AG04450 (cell line): ENCODE measurements at places on chromosomes 4 and X.

DNA sequence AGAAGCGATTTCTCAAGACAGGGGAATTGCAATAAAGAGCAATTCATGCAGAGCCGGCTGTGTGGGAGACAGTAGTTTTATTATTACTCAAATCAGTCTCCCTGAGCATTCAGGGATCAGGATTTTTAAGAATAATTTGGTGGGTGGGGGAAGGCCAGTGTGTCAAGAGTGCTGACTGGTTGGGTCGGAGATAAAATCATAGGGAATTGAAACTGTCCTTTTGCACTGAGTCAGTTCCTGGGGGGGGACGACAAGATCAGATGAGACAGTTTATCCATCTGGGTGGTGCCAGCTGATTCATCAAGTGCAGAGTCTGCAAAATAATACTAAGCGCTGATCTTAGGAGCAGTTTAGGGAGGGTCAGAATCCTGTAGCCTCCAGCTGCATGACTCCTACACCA is 502.4 kb downstream of the NLGN4X start:
- no peak for DNase-seq

DNA sequence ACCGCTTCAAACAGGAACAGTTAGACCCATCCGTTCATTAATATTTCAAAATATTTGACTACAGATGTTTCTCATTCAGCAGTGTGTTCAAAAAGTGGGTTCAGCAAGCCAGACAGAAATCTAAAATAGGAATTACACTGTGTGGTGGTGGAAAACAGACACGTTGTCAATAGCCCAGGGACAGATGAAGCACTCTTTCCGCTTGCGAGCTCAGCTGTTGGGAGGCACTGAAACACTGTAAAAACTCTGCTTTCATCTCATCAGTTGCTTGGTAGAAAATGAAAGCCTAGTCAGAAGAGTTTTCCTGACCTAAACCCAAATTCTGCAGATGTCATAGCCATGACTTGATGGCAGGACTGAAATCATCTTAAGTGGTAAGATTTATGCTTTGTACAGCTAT is 38.5 kb downstream of the LRP2BP start:
- no peak for DNase-seq

DNA sequence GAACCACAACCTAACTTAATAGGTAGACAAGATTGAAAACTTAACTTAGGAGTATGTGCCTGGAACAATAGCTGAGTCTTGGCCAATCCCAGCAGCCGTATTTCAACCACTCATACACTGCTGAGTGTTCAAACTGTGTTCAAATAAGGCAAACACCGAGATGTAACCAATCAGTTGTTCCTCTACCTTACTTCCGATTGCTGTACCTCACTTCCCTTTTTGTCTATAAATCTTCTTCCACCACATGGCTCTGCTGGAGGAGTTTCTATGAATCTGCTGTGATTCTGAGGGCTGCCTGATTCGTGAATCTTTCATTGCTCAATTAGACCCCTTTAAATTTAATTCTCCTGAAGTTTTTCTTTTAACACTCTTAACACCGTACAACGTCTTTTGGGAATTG is 108.0 kb downstream of the ANAPC4 start:
- DNase-seq = no peak

GRCh38 chr4:78197947-78198346 is 140.8 kb downstream of the FRAS1 start:
- no peak for DNase-seq

DNA sequence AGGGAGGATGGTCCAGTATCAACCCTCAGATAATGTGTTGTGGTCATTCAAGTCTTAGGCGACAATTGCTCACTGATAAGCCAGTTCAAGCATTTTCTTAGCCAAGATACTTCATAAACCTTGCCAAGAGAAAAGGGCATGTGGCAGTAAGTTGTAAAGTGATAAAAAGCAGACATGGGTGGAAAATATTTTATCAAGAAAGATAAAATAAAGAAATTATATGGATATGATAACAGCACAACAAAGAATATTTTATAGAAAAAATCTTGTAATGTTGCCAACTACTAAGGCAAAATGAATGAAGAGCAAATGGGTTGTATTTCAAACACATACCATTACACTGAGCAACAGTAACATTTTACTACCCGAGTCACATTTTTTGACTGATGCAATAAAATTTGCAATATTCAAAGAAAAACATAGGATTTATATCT is 217.4 kb upstream of the PITX2 start:
- peak; percentile 13 for DNase-seq

DNA sequence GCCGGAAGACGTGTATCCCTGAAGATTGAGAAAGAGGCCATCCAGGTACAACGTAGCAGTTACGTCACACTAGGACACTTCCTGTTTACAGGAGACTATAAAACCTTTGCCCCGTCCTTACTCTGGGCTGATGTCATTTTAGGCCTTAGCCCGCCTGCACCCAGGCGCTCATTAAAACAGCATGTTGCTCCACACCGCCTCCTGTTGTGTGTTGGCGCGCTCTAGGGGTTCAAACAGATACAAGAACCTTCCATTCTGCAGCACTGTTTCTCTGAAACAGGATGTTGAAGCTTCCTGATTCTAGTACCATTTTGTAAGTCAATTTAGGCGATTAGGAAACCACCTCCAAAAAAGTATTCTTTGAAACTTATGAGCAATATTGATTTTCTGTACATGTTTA is 722.1 kb downstream of the PCDH7 start:
- DNase-seq = no peak

- no peak for DNase-seq
Observed at GRCh38 chrX:40056420-40056819, 41.3 kb downstream of the BCOR start.

GRCh38 chrX:100720301-100720700 is 11.6 kb downstream of the SYTL4 start:
- DNase-seq = no peak

DNA sequence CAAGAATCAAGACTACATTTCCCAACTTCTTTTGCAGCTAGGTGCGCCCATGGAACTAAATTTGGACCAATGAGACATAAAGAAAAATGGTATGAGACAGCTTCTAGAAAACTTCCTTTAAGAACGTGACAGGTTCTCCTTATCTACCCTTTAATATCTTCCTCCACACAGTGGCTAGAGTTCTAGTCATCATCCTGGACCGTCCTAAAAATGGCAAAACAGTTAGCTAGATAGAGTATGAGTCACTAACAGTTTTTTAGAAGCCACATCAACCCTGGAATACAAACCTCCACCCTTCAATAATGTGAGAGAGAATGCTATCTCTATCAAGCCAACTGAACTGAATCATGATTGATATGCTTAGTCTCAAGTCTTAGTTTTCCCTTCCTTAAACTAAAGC is 267.9 kb upstream of the SLC7A11 start:
- DNase-seq = no peak

DNA sequence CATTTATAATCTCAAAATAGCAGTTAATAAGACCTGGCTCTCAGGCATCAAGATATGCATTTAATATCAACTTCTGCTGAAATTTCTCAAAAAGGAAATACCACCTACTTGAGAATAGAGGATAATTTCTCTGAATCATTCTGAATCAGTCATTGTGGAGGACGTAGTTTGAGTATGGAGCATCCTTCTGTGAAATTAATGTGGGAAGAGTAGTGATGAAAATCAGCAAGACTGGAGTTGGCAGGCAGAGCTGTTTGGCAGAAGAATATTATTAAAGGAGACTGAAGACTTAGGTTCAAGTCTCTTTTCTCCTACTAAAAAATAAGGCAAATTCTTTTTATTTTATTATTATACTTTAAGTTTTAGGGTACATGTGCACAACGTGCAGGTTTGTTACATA is 325.6 kb upstream of the ATOH1 start:
- no peak for DNase-seq

GRCh38 chr4:169109035-169109675 is 99.1 kb upstream of the CBR4 start:
- no peak for DNase-seq

DNA sequence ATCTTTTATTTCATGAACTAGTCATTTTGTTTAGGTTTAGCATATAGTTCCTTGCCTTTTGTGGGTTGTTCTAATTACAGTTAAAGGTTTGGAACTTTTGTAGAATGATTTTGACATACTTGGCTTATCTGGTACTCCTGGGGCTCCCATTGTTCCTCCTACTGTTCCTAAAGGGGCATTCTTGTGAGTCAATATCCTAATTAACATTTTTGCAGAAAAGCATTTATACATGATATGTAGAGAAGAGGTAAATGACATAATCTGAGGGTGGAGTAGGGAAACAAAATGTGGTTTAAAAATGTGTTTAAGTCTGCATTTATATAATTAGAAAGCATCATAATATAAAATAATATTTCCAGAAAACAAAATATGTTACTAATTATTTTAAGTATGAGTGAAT is 529.2 kb downstream of the FAT4 start:
- no peak for DNase-seq

DNA sequence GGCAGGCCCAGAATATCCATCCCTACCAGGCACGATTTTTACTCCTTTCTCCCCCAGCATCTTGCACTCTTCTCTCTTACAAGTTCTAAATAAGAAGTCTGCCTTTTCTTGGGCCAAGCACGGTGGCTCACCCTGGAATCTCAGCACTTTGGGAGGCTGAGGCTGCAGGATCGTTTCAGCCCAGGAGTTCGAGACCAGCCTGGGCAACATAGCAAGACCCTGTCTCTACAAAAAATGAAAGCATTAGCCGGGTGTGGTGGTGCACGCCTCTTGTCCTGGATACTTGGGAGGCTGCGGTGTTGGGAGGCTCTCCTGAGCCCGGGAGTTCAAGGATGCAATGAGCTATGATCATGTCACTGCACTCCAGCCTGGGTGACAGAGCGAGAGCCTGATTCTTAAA is 64.8 kb downstream of the IRF2 start:
- no peak for DNase-seq

DNA sequence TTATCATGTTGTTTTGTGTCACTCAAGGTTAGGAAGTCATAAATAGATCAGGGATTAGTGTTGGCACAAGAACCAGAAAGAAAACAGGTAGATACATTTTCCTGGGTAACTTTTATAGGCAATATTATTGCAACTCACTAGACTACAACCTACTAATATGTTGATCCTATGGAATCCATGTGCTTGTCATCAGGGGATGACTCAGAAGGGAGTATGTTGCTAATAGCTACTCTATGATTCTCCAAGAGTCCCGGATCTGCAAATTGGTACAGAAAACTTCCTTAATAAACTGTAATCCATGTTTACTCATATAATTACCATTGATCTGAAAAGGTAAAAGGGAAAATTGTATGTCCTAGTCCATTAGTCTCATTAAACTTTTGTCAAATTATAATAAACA is 11.7 kb upstream of the GNRHR start:
- no peak for DNase-seq

DNA sequence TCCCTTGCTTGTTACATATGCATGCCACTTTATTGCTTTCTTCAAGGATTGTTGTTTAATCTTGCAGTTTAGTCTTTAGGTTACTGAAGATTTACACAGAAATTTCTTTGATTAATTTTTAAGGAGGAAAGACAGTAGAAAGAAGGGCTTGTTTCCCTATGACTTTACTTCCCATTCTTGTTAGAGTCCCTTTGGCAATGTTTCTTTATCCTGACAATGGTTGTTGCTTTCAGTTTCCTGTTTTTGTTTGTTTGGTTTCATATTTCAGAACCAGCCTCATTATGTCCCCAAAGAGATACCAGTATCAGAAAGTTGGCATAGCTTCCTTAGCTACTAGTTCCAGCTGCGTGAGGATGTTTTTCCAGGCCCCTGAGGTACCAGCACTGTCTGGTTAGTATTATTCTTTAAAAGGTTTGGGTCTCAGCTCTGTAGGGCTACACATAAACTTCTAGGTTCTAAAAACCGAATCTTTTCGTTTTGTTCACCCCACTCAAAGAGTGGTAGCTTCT is 61.3 kb upstream of the UNC5C start:
- DNase-seq = no peak

DNA sequence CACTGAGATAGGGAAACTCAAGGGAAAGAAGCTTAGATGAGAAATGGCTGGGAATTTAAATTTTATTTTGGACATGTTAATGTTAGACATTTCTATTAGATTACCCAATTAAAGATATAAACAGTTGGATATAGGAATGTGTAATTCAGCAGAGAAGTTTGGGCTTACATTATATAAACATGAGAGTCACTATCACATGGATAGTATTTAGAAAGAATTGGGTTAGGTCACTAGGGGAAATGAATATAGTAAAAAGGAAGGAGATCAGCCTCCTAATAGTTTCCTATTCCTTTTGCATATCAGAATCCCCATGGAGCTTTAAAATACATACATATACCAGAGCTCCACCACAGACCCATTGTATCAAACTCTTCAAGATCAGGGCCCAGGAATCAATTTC is 19.6 kb upstream of the CXCL5 start:
- DNase-seq = peak; percentile 36

GRCh38 chr4:108396900-108397497 is 223.4 kb upstream of the RPL34 start:
- DNase-seq = no peak
